ENCODE measurements at places on chromosomes 4 and X. TPM values are rescaled to one million over a fixed set of nuclear protein-coding genes. Genes with fewer than 3 reads are reported as not detected.

DNA sequence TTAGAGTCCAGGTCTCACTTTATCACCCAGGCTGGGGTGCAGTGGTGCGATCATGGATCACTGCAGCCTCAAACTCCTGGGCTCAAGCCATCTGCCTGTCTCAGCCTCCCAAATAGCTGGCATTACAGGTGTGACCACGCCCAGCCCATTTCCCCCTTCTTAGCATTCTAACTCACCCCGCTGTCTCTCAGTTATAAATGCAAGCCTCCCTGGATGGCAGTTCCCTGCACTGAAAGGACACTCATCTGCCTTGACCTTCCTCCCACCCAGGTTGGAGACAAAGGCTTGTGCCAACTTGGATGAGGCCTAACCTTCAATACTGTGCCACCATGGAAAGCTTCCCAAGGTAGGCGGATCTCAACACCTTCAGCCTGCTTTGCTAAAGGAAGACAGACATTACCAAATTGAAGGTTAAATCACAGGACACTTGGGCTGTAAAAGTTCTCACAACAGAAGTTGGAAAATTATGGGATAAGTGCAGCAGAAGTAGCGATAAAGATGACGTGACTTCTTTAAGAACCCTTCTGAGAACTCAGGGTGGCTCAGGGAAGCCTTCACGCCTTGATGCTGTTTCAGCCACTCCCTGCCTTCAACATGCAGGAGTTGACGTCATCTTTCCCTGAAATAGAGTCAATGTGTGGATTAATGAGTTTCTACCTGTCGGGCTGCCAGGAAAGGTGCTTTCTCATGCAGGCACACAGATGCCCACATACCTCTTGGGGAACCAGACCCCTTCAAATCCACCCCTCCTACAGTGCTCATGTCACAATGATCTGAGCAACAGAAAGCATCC is 10.6 kb upstream of the GPM6B start:
- H3K27me3 ChIP-seq, result no peaks in the 10 kb centered on the region
- no peak overlapping the region for H3K27ac ChIP-seq
- H3K4me3 ChIP-seq, result no peak overlapping the region
- DNase-seq, result no peak
- H3K36me3 ChIP-seq, result no peaks in the 10 kb centered on the region

- H3K4me3 ChIP-seq, result no peak overlapping the region
- H3K4me1 ChIP-seq, result no peaks in the 10 kb centered on the region
- no peaks in the 10 kb centered on the region for H3K36me3 ChIP-seq
- no peak overlapping the region for H3K27ac ChIP-seq
Measured at GRCh38 chr4:32658019-32658418, 1937.8 kb downstream of the PCDH7 start.

GRCh38 chr4:76709772-76710090 is 188.2 kb downstream of the SOWAHB start:
- no peak overlapping the region for H3K27ac ChIP-seq
- no peaks in the 10 kb centered on the region for H3K4me1 ChIP-seq
- H3K27me3 ChIP-seq, result no peaks in the 10 kb centered on the region
- no peaks in the 10 kb centered on the region for H3K36me3 ChIP-seq
- DNase-seq, result no peak
- no peak overlapping the region for H3K4me3 ChIP-seq

- no peak for DNase-seq
- H3K36me3 ChIP-seq, result no peaks in the 10 kb centered on the region
- H3K27ac ChIP-seq, result no peak overlapping the region
Measured at GRCh38 chr4:118936406-118936805, 47.8 kb downstream of the SYNPO2 start.

DNA sequence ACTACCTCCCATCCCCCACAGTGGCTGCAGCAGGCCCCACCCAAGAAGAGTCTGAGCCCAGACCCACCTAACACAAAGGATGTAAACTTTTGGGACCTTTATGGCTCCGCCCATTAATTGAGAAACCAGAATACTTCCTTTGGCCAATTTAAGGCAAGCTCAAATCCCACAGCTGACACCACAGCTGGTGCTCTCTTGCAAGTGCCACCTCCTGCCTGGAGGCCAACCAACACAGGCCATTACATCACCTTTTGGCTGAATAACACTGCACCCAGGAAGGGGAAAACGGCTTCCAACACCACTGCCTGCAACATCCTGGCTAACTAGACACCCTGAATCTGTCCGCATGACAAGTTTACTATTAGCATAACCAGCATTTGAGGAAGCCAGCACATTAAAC is 248.8 kb downstream of the PRDM5 start:
- no peak overlapping the region for H3K27ac ChIP-seq
- DNase-seq, result no peak
- no peaks in the 10 kb centered on the region for H3K4me1 ChIP-seq

GRCh38 chrX:69493193-69493592 is 10.9 kb upstream of the NALF2 start:
- no peak for DNase-seq
- no peaks in the 10 kb centered on the region for H3K27me3 ChIP-seq
- H3K4me3 ChIP-seq, result no peak overlapping the region

GRCh38 chrX:24494647-24495075 is 29.6 kb downstream of the PDK3 start:
- no peak for DNase-seq
- no peak overlapping the region for H3K4me3 ChIP-seq
- H3K27ac ChIP-seq, result no peak overlapping the region
- H3K27me3 ChIP-seq, result no peaks in the 10 kb centered on the region
- peaks cover 4% of the 10 kb centered on the region for H3K36me3 ChIP-seq

DNA sequence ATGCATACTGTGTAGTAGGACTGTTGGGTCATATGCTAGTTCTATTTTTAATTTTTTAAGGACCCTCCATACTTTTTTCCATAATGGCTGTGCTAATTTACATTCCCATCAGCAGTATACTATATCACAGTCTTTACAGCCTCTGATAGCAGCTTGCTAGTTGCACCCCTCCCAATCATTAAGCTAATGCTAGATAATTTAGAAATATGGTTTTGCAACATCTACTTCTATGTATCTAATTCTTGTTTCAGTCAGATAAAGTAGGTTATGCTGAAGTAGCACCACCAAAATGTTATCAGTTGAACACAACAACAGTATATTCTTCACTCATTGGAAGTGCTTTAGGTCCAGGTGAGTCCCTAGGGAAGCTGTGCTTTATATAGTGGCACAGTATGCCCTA is 522.7 kb upstream of the HTR2C start:
- H3K4me3 ChIP-seq, result no peak overlapping the region
- H3K36me3 ChIP-seq, result no peaks in the 10 kb centered on the region
- no peaks in the 10 kb centered on the region for H3K4me1 ChIP-seq
- no peak overlapping the region for H3K27ac ChIP-seq
- DNase-seq, result no peak
- H3K27me3 ChIP-seq, result no peaks in the 10 kb centered on the region

DNA sequence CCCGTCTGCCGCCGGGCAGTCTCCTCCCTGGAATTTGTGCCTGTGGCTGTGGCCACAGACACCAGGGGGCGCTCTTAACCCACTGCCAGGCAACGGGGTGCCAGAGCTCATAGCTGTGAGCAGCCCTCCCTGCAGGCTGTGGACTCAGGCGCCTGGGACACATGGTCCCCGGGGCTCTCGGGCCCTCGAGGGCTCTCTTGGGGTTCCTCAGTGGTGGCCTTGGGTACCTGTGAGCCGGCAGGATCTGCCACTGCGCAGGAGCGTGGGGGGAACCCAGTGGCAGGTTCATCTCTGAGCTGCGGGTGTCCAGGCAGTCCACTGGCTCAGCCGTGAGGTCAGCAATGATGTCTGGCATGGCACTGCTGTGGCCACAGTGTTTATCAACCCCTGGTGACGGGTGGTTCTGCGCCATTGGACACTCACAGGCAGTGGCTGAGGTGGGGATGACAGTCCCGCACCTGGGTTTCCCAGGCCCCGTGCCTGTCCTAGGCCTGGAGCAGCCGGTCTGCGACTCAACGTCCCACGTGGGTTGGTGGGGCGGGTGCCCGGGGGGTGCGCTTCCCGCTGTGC is 37.2 kb downstream of the PCGF3 start:
- H3K27ac ChIP-seq, result no peak overlapping the region
- peaks cover 2% of the 10 kb centered on the region for H3K36me3 ChIP-seq
- no peaks in the 10 kb centered on the region for H3K4me1 ChIP-seq

- no peak for DNase-seq
- no peaks in the 10 kb centered on the region for H3K4me1 ChIP-seq
- no peak overlapping the region for H3K4me3 ChIP-seq
- no peak overlapping the region for H3K27ac ChIP-seq
Measured at GRCh38 chr4:123659262-123659661, 262.7 kb downstream of the SPRY1 start.

- no peaks in the 10 kb centered on the region for H3K27me3 ChIP-seq
- H3K36me3 ChIP-seq, result no peaks in the 10 kb centered on the region
- DNase-seq, result no peak
- H3K4me1 ChIP-seq, result no peaks in the 10 kb centered on the region
Measured at GRCh38 chrX:31268359-31268758, 196.5 kb upstream of the FTHL17 start.

DNA sequence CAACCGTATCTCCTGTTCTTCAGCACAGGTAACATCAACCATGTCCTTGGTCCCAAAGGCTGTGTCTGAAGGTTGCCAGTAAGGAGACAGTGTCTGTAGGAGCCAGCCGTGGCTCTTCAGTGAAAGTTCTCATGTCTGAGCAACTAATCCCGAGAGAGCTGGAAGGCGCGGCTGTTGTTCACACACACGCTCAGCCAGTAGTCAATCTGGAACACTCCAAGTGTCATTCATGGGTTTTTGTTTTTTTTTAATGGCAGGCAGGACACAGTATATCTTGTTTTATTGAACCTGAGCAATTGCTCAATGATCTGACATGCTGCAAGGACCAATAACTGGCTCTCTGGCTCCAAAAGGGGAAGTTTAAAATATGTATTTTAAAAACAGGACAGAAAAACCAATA is 48.4 kb upstream of the MAP3K15 start:
- DNase-seq, result no peak
- no peaks in the 10 kb centered on the region for H3K36me3 ChIP-seq
- H3K4me3 ChIP-seq, result no peak overlapping the region
- H3K27me3 ChIP-seq, result no peaks in the 10 kb centered on the region

The PCSK1N gene
- total RNA-seq, result 2.3 TPM

The SMIM10 gene
- 1.3 TPM for total RNA-seq

The HSPA4L gene
- 0.50 TPM for total RNA-seq

The GPR34 gene
- total RNA-seq, result 0.95 TPM

The CD40LG gene
- total RNA-seq, result 9.2 TPM

The GAGE12F gene
- not detected for total RNA-seq

The UGT2B17 gene
- not detected for total RNA-seq

The MAGEA6 gene
- not detected for total RNA-seq

The TAF7L gene
- not detected for total RNA-seq

Measured in CD8-positive, alpha-beta memory T cell (primary cell).